ENCODE measurements at places on chromosomes 4 and X.

- DNase-seq = no peak
Measured at GRCh38 chrX:18410038-18410437, 15.4 kb upstream of the CDKL5 start.

DNA sequence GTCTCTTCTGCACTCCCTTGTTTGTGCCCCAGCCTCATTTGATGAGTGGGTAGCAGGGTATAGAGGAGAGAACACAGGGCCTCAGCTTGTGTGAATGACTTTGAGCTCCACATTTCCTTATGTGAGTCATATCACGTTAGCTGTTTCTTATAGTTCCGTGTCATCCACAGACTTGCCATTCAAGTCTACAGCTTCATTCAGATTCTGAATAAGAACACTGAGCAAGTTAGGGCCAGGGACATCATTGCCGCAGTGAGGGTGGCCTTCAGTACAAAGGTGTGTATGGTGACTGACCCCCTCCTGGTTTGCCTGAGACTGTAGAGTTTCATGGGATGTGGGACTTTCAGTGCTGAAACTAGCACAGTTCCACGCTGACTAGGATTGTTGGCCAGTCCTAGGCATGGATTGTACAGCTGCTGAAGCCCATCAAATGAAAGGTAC lies 23.6 kb downstream of the KLF3 start:
- no peak for DNase-seq

DNA sequence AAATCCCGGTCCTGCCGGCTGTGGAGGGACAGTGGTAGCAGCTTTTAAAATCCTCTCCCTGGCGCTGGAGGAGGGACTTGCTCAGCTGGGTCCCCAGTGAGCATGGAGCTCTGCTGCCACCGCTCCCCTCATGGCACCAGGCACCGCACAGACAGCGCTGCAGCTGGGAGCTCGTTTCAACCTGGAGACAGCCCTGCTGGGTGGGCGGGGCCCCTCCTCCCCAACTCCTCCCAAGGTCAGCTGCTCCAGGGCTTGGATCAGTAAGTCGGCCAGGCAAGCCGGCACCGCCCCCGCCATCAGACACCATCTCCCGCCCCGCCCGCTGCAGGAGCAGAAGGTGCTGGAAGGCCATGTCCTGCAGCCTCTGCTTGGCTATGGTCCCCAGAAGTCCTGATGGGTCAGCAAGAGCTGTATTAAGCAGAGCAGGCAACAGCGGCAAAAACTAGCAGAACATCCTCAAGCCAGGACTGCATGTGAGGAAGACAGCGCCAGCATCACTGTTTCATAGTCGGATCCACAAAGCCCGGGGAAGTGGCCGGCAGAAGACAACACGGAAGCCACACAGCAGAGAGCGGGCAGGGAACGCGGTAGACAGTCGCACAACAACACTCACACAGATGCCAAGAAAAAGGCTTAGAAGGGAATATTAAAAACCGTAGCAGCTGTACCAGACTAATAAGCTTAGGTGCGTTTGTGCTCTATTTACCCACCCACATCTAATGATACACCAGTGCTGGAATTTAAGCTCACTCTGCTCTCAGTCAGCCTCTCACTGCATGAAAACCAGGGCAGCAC lies 16.2 kb downstream of the ZFYVE28 start:
- peak; percentile 97 for DNase-seq

- DNase-seq = peak; percentile 24
Measured at GRCh38 chrX:110175696-110176095, 142.2 kb downstream of the AMMECR1 start.

- DNase-seq = no peak
Measured at GRCh38 chrX:133546441-133546840, 131.2 kb upstream of the GPC4 start.

GRCh38 chr4:12144051-12144450 lies 715.4 kb upstream of the HS3ST1 start:
- DNase-seq = no peak

GRCh38 chr4:21716531-21716930 lies 232.0 kb downstream of the KCNIP4 start:
- no peak for DNase-seq

DNA sequence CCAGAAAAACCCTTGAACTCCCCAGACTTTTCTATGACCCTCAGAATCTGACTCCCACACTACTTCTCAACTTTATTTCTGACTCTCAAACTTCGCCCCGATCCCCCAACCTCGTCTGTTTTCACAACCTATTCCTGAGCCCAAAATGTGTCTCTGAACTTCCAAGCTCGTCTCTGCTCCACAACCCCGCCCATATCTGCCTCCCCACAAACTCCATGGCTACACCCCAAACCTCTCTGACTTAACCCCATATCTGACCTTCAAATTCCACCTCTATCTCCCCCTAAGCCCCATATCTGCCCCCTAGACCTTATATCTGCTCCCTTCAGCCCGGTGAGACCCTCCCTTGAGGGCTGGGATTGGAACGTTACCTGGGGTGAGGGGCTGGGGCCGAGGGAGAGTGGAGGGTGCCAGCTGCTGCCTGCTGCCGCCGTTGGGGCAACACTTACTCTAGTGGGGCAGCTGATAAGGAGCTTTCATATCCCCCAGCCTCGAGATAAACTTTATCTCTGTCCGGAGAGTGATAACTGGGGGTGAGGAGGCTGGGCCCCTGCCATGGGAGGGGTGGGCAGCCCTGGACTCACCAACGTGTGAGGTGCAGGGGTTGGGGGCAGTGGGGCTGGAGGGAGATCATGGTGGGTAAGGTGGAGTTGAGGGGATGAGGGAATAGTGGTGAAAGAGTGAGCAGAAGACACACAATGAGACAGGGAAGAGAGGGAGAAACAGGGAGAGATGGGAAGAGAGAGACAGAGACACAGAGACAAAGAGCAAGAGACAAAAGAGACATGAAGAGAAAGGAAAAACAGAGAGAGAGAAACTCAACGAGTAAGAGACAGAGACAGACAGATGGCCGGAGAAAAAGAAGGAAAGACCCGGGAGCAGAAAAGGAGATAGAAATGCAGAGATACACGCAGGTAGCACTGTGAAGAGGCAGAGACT lies 1.4 kb downstream of the GATA1 start:
- no peak for DNase-seq

DNA sequence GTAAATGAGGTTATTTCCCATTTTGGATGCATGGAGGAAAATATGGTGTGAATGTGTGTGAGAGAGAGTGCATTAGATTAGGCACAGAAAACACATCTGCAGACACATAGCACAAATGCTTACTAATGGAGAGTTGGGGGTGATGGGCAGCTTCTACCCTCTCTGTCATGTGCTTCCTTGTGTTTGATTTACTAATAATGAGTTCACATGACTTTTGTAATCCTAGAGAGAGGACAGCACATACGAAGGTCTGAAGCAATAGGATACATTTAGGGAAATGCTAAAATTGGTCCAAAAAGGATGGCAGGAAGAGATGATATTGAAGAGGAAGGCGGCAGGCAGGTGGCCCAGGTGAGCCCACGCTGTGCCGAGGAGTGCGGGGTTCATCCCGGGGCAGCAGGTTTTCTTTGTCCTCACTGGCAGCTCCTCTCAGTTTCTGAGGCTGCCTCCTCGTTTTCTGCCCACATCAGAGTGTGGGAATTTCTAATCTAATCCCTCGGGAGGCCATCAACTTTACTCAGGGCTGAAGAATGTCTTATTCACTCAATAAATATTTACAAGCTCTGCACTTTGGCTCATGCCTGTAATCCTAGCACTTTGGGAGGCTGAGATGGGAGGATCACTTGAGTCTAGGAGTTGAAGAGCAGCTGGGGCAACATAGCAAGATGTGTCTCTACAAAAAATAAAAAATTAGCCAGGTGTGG lies 15.9 kb upstream of the MAP9 start:
- DNase-seq = peak; percentile 76

- no peak for DNase-seq
Measured at GRCh38 chr4:114658776-114659175, 60.2 kb downstream of the UGT8 start.

GRCh38 chrX:41108007-41108406 lies 22.8 kb downstream of the USP9X start:
- DNase-seq = no peak

- DNase-seq = no peak
Measured at GRCh38 chrX:150504397-150505182, 63.8 kb upstream of the MTM1 start.

GRCh38 chrX:46599051-46599560 lies 25.5 kb downstream of the CHST7 start:
- no peak for DNase-seq

GRCh38 chr4:139639654-139640053 lies 26.0 kb upstream of the MGST2 start:
- peak; percentile 17 for DNase-seq

DNA sequence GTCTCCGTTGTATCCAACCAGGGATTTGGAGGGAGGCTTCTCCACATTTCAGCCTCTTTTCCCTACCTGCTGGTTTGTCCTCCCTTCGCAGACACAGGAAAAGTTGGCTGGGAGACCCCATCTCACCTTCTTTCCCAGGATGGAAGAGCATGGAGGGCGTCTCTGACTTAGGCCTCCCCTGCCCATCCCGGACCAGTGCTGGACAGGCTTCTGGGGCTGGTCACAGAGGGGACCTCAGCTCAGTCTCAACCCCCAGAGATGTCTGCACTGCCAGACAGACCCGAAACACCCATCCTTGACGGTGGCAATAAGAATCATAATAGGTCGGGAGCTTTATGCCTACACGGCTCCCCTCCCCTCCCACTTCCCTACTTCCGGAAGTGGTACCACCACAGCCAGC lies 1.6 kb downstream of the WFS1 start:
- no peak for DNase-seq

GRCh38 chr4:41264212-41264611 lies 7.5 kb downstream of the UCHL1 start:
- no peak for DNase-seq

GRCh38 chr4:88600176-88600838 lies 8.0 kb downstream of the HERC3 start:
- no peak for DNase-seq

- DNase-seq = no peak
Measured at GRCh38 chrX:24377911-24378468, 17.6 kb downstream of the SUPT20HL1 start.

DNA sequence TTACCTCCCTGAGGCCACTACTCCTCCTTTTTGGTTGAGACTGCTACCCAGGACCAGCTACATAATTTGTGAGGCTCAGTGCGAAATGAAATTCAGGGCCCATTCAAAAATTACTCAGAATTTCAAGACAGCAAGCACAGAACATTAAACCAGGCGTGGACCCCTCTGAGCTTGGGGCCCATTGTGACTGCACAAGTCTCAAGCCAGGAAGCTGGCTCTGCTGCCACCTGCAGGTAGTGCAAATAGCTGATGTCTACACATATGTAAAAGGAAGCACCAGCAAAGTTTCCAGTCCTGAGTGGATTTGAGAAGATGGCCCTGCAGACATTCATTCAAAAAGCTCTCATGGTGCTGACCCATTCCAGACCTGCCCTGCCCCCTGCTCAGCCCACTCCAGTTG lies 213.4 kb upstream of the LNX1 start:
- peak; percentile 64 for DNase-seq

- no peak for DNase-seq
Measured at GRCh38 chr4:26088433-26088928, 174.5 kb downstream of the SMIM20 start.

- no peak for DNase-seq
Measured at GRCh38 chrX:87338510-87338909, 179.1 kb upstream of the KLHL4 start.

GRCh38 chr4:56990109-56990905 lies 11.6 kb downstream of the POLR2B start:
- no peak for DNase-seq

GRCh38 chr4:186627226-186627865 lies 72.0 kb upstream of the MTNR1A start:
- DNase-seq = no peak

- DNase-seq = no peak
Measured at GRCh38 chr4:151459375-151459774, 50.4 kb downstream of the FHIP1A start.

GRCh38 chrX:24168807-24169206 lies 19.3 kb downstream of the ZFX start:
- no peak for DNase-seq

DNA sequence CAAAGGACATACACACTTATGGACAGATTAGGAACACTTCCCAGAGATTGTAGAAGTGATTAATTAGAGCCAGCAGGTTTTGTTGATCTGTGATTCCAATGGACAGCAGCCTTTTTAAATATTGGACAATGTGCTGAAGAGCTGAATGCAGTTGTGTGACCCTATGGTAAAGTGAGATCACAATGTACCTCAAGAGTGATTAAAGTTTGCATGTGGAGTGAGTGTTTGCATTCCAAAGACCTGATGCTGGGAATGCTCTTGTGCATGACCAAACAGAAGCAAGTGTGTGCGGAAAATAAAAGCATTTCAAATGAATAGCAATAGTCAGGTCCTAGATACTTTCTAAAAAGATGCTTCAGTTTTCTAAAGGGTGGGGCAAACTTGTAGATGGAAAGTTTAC lies 154.1 kb downstream of the BANK1 start:
- DNase-seq = no peak

DNA sequence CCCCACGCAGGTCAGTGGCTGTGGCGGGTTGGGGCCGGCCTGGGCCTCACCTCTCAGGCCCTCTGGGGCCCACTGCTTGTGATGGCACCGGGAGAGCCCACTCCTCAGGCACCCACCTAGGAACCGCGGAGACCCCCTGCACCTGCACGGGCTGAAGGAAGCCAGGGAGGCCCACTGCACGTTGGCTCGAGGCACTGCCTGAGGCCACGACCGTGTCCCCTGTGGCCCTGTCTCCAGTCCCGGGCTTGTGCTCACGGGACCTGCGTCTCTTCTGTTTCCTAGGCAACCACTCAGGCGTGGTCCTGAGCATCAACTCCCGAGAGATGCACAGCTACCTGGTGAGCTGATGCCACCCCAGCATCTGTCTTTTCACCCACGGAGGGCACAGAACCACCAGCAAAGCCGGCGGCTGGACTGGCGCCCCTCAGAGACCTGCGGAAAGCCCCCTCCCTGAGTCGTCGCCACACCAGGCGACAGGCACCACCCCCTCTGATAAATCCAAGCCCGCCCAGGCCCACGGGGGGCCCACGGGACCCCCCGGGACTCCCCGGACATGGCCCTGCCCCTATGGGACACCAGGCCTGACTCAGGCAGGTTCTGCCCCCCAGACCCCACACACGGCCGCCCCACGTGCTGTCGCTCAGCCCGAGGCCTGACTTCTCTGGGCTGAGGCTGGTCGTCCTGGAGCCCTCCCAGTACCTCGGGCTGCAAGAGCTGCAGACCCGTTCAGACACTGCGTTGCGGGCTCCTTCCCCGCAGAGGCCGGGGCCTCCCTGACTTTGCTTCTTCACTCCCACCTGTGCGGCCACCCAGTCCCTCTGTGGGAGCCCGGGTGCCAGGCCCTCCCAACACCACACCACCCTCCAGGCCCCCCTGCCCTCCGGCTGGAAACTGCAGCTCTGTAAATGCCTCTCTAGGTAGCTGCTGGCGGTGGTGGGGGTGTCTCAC lies 199.5 kb downstream of the AFAP1 start:
- no peak for DNase-seq

- no peak for DNase-seq
Measured at GRCh38 chr4:80086296-80086695, 13.3 kb upstream of the ANTXR2 start.

DNA sequence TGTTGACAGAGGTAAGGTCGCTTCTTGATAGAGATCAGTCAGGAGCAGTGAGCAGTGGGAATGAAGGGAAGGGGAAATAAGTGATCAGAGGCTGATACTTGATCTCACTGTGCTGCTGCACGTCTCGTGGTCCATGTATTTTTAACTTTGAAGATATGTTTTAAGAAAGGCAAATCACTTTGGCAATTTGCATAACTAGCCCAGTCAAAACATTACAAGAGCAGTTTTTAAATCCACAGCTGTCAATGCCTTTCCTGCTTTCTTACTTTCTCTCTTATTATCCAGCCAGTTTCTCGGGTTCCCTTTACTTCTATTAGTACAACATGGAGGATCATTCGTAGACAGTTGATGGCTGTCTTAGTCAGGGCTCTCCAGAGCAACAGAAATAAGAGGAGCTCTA lies 472.8 kb downstream of the TMA16 start:
- DNase-seq = no peak

GRCh38 chr4:121696170-121696580 lies 605 bp downstream of the ANXA5 start:
- peak; percentile 71 for DNase-seq

Measured in islet precursor cell (in vitro differentiated cells).